ENCODE measurements at places on chromosomes 16 and 17.

DNA sequence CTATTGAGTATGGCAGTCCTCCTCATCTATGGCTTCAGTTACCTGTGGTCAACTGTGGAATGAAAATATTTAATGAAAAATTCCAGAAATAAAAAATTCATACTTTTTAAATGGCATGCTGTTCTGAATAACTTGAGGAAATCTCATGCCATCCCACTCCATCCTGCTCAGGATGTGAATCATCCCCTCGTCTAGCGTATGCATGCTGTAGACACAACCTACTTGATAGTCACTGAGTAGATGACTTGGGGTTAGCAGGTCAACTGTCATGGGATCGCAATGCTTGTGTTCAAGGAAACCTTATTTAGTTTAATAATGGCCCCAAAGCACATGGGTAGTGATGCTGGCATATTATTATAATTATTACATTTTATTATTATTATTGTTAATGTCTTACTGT, 4.8 kb upstream of the VAC14 start:
- DNase-seq = no peak

DNA sequence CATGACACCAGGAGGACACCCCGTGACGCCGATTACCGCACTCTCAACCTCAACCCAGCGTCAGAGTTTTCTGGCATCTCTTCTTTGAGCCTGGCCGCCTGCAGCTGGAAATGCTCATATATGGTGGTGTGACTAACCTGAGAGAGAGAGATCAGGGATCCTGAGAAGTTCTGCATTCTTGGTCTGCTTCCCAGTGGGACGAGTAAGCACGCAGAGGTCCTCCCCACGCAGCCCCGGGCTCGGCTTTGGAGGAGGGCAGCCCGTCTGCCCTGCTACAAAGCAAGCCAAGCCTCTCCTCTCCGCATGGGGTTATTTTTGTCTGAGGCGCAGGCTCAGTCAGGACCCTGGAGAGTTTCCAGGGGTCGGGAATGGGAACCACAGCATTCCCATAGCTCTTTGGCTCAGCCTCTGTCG, 16.5 kb downstream of the CRISPLD2 start:
- peak; percentile 90 for DNase-seq

- DNase-seq = peak; percentile 49
These were observed 5.3 kb downstream of the IGFALS start for GRCh38 chr16:1788095-1788707.

DNA sequence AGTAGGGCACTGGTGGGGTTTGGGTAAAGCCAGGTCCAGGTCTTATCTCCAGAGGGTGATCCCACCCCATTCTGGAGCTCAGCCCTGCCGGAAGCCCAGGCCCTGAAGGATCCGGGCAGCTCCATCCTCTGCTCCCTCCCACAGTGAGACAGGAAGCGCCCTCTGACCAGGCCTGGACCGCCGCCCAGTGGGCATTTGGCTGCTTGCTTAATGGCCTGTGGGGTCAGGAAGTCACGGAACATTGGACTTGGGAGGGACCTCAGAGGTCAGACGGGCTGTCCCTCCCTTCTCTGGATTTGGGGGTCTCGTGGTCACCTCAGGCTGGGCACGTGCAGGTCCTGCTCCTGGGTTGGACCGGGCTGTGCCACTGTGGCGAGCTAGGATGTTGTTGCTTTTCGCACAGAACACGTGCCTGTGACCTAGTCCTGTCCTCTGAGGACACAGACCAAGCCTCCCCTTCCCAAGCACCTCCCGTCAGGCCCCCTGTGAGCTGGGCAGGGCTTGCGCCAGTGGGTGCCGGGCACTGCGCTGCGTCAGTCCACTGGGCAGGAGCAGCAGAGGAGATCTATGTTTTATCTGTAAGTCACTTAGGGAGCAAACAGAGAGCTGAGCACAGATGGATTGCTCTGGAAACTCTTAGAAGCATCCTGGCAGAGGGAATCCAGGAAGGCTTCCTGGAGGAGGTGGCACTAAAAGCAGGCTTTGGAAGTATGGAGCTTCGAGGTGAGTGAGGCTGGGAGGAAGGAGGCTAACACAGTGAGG, 49.4 kb upstream of the GSE1 start:
- DNase-seq = peak; percentile 94

DNA sequence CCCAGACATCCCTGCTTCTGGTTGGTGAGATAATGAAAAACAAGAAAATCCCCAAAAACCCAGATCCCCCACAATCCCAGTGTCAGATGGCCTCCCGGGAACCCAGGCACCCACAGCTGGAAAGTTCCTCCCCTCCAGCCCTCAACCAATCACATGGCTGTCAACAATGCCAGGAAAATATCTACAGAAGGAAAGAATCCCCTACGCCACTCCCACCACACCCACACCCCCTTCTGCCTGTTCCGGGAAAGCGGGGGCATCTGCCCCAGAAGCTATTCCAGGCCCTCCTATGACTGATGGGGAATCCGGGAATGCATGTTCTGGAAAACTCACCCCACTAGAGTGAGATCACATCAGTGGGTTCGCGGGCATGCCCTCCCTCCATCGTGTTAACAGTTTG, 1.8 kb downstream of the TMEM95 start:
- no peak for DNase-seq

- no peak for DNase-seq
These were observed 3.7 kb downstream of the SETD6 start for GRCh38 chr16:58518980-58519368.

GRCh38 chr17:3935825-3936355, 19.6 kb upstream of the P2RX1 start:
- no peak for DNase-seq

DNA sequence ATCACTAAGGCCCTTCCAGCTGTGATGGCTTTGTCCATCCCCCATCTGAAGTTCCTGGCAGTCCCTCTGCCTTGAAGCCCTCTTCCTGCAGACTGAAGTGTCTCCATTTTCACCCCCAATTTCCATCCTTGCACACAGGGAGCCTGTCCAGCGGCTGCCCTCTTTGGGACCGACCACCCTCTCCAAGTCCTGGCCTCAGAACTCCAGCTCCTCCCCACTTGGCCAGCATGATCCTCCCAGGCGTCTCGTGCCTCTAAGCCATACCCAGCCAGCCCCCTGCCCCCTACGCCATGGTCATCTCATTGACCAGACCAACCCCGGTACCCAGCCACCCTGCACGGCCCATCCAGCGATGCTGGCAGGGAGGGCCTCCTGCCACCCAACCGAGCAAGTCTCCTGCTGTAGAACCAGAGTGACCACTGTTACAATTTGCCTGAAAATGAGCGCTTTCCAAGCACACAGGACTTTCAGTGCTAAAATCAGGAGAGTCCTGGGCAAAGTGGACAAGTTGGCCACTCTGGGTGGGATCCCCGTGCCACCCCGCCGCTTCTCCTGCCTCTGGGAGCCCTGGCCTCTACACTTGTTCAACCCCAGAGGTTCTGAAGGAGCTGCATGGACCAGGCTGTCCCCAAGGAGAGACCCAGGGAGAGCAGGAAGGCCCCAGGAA, 362.0 kb downstream of the SEC14L1 start:
- no peak for DNase-seq

DNA sequence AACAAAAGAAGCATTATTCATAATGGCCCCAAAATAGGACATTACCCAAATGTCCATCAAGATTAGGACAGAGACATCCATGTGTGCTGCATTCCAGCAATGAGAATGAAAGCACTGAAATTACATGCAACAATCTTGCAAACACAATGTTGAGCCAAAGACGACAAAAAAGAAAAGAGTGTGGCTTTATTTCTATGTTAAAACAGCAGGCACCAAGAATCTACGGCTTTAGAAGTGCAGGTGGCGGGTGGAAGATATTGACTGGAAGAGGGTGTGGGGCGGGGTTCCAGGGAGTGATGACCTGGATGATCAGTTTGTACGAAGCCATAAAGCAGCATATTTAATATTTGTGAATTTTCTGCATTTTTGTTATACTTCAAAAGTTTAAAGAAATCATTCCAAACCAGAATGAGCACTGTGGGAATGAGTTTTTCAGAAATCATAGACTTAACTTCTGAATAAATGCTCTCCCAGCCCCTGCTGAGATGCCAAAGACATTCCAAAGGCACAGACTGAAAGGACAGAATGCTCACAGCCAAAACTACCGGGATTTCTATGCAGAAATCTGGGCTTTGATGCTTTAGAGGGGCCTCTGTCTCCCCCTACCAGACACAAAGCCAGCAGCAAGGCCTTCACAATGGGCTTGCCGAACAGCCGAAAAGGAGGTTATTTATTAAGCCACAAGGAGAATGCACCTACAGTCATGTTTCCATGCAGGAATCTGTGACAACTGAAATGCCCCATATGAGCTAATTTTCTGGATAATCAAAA, 361.6 kb downstream of the GRIN2A start:
- DNase-seq = no peak

- DNase-seq = no peak
These were observed 4.5 kb downstream of the KRT9 start for GRCh38 chr17:41567317-41567716.

GRCh38 chr16:77344341-77344740, 90.5 kb downstream of the ADAMTS18 start:
- no peak for DNase-seq

- no peak for DNase-seq
These were observed 64.4 kb downstream of the KSR1 start for GRCh38 chr17:27520491-27521185.

GRCh38 chr16:2535625-2536013, 2.2 kb upstream of the PDPK1 start:
- peak; percentile 59 for DNase-seq

DNA sequence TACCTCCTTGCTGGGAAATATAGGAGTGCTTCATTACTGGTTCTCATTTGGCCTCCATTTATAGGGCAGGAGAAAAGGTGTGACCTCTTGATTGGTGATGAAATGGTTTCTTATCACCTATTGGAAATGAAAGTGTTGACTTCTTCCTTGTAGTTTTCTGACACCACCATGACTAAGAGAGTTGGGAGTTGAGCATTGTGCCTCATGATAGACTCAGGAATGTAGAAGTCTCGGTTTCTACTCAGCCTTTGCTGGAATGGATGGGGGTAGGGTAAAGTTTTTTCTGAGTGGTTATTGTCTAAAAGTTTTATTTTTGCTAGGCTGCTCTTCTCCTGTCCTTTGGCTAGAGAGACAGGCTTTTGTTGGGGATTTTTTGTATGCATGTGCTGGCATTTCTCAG, 117.4 kb downstream of the PHKB start:
- DNase-seq = no peak

- DNase-seq = no peak
These were observed 53.1 kb downstream of the MRC2 start for GRCh38 chr17:62680541-62681052.

GRCh38 chr17:3693829-3694231, 2.1 kb downstream of the P2RX5 start:
- no peak for DNase-seq

- no peak for DNase-seq
These were observed 199.9 kb upstream of the COX10 start for GRCh38 chr17:13869331-13869940.

- no peak for DNase-seq
These were observed 163.2 kb upstream of the RPL38 start for GRCh38 chr17:74040291-74040690.

GRCh38 chr17:43351691-43352090, 47.1 kb upstream of the ARL4D start:
- DNase-seq = no peak

DNA sequence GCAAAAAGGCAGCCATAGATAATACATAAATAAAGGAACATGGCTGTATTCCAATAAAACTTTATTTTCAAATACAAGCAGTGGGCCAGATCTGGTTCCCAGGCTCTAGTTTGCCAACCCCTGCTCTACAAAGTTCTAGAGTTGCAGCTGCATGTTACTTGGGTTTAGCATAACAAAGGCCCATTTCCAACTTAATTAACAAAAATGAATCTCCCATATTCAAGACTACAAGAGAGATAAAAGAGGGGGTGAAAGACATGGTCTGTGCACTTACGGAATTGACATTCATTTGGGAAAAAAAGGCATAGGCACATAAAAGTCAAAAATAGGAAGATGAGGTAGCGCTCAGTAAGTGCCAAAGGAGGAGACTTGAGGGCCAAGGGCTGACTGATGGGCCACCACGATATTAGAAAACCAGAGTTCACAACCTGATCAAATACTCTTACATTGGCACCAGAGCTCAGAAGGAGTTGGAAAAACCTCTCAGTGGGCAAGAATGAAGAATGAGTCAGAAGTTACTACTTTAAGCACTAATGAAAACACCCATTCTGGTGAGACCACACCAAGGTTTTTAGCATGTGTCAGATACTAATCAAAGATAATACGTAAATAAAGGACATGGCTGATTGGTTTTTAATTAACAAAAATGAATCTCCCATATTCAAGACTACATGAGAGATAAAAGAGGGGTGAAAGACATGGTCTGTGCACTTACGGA, 164.0 kb downstream of the VPS53 start:
- DNase-seq = no peak

GRCh38 chr16:81681311-81681710, 97.8 kb upstream of the PLCG2 start:
- no peak for DNase-seq

DNA sequence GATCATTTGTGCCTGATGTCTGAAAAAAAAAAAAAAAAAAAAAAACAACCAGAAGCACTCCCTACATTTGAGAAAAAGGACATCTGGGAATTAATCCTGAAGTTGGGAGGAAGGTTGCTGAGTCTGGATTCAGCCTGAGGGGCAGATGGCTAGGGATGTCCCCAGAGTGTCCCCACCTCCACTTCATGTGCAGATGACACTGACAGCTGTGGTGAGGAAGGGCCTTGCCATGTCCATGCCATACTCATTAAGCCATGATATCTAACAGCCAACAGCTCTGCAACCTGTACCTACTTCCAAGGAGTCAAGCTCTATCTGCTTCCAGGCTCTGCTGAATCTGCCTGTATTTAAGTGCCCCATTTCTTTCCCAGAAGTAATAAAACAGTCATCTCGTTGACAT, 356.0 kb downstream of the CA10 start:
- no peak for DNase-seq

GRCh38 chr17:75130632-75131277, 787 bp downstream of the NT5C start:
- peak; percentile 79 for DNase-seq

GRCh38 chr17:68289473-68289872, 1.5 kb downstream of the SLC16A6 start:
- DNase-seq = no peak

DNA sequence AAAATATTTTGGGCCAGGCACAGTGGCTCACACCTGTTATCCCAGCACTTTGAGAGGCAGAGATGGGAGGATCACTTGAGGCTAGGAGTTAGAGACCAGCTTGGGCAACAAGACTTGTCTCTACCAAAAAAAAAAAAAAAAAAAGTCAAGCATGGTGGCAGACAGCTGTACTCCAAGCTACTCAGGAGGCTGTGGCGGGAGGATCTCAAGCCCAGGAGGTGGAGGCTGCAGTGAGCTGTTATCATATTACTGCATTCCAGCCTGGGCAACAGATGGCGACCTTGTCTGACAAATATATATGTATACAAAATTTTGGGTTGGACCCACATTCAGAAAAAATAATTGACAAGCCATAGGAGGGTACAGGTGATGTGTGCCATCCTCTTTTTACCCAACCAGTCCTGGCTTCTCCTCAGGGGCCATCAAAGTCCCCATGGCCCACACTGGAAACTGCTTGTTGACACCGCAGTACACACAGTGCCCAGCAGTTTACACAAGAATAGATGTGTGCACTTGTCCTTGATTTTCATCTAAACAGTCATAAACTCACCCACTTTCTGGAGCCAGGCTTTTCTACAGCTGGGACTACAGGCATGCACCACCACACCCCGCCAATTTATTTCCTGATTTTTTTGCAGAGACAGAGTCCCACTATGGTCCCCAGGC, 1.7 kb downstream of the CES2 start:
- DNase-seq = no peak

Measured in right cardiac atrium (tissue), 5 donors.